ENCODE measurements at places on chromosomes 12 and 14. TPM values are rescaled to one million over a fixed set of nuclear protein-coding genes. Genes with fewer than 3 reads are reported as not detected.

Gene CLEC6A
- not detected for total RNA-seq

Gene RPL10L
- not detected for total RNA-seq

Gene PLEKHH1
- 0.27 TPM for total RNA-seq

Gene SLC17A8
- total RNA-seq = not detected

DNA sequence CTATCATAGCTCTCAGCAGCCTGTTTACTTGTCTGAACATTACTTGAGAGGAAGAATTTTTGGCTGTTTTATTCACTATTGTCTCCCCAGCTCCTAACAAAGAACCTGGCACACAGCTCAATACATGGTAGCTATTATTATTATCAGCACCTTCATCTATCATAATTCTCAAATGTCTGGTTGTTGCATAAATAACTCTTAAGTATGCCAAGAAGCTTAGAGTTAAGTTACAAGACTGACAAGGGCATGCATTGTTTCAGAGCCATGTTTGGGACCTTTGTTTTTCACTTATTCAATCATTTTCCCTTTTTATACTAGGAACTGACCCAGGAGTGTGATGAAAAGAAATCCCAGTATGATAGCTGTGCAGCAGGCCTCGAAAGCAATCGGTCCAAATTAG, 77.5 kb upstream of the ATP2A2 start:
- DNase-seq = no peak

GRCh38 chr12:53782093-53782703, 30.4 kb upstream of the CISTR start:
- no peak for DNase-seq

DNA sequence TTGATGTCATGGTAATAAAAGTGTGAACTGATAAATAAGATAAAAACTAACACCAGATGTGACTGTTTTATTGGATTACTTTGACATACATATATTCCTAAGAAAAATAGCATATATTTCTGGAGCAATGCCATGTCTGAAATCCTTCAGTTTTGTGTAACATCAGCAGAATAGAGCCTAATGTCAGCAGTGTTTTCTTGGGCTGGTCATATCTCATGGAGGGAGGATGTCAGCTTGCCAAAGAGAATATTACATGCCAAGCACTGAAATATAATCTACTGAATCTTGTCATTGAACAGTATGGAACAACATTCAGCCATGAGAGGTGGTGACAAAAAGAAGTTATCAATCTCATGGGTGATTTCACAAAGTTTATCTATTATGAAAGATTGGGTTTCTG, 220.3 kb downstream of the KLHL28 start:
- no peak for DNase-seq

DNA sequence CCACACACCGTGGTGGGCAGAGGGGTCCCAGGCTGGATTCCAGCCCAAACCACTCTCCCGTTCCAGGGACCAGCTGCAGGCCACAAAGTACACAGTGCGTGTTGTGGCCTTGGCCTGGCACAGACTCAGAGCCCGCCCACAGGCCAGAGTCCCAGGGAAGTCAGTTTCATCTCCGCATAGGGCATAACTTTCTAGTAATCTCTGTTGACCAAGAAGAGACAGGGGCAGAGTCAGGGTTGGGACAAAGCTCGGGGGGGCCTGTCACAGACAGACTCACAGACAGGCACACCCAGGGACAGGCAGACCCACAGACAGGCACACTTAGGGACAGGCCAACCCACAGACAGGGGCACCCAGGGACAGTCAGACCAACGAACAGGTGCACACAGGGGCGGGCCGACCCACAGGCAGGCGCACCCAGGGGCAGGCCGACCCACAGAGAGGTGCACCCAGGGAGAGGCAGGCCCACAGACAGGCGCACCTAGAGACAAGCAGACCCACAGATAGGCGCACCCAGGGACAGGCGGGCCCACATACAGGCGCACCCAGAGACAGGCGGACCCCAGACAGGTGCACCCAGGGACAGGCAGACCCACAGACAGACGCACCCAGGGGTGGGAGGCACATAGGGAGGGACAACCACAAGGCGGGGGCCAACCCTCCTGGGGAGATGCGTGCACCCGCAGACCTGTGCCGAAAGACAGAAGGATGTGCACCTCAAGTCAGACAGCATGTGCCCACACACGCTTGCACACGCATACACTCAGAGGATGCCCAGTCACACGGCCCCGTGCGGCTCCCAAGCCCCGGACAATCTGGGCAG, 323.3 kb upstream of the RTL1 start:
- no peak for DNase-seq

DNA sequence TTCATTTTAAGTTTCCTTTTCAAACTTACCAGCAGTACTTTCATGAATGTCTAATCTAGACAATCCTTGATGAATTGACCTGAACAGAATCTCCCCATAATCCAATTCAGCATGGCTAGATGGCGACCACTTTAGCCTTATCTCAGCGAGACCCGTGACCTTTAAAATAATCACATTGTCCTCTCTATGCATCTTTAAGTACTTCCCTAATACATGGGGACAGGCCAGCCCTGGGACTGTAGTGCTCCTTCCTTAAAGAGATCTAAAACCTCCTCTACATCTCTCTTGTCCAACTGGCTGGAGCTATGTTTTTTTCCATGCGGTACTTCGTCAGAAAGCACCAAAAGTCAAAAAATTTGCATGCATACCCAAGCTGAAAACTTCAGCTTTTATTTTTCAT, 746.0 kb downstream of the VRK1 start:
- no peak for DNase-seq

DNA sequence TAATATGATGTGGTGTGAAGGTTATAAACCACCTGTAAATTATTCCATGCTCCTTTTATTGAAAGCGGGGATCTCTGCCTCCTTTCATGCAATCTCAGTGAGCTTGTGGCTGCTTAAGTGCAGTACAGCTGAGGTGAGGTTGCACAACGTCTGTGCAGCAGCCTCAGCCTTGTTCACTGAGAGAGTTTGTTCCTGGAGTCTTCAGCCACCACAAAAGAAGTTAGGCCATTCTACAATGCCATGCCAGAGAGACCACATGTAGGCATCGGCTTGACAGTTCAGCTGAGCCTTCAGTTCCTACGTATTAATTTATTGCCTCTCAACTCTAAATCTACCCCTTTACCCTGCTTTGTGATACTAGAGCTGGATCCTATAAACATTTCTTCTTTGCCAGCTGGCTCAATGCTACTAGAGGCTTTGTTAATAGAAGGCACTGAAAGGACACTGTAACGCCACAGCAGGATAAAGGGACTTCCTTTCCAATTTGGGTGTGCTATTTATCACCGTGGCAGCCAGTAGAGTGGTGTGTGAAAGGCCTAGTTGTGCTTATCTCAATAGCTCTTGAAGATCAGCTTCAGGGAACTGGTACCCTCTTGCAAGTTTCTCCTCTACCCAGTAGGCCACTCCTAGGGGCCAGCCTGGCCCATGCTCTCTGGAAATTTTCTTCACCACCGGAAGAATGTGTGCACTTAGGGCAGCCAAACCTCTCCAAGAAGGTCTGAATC, 337.7 kb downstream of the IPO8 start:
- no peak for DNase-seq

DNA sequence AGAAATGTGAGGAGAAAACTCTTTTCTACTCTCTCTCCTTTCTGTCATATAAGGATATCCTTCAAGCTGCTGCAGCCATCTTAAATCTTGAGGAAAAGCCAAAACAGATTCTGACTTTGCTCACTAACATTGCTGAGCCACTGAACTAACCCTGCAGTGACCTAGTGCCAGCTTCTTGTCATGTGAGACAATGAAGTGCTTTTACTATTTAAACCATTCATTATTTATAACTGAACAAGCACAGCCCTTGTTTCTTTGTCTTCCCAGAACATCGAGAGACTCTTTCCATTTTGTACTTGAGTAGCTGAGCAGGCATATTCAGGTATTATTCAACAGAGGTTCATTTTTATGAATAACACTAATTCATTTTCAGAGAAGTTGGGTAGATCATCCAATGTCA, 455.0 kb upstream of the TMPO start:
- DNase-seq = no peak

DNA sequence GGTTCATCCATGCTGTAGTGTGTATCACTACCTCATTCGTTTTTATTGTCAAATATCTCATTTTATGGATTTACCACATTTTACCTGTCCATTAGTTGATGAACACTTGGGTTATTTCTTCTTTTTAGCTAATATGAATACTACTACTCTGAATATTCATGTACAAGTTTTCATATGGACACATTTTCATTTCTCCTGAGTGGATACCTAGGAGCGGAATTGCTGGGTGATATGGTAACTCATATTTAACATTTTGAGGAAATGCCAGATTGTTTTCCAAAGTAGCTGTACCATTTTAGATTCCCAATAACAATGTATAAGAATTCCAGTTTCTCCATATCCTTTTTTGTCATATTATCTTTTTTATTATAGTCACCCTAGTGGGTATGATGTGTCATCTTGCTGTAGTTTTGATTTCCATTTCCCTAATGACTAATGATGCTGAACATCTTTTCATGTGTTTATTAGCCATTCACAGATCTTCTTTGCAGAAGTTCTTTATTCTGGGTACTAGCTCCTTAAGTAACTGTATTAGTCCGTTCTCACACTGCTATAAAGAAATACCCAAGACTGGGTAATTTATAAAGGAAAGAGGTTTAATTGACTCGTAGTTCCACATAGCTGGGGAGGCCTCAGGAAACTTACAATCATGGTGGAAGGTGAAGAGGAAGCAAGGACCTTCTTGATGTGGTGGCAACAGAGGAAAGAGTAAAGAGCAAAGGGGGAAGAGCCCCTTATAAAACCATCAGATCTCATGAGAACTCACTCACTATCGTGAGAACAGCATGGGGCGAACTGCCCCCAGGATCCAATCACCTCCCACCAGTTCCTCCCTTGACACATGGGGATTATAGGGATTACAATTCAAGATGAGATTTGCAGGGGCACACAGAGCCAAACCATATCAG, 11.9 kb downstream of the NRDE2 start:
- no peak for DNase-seq

DNA sequence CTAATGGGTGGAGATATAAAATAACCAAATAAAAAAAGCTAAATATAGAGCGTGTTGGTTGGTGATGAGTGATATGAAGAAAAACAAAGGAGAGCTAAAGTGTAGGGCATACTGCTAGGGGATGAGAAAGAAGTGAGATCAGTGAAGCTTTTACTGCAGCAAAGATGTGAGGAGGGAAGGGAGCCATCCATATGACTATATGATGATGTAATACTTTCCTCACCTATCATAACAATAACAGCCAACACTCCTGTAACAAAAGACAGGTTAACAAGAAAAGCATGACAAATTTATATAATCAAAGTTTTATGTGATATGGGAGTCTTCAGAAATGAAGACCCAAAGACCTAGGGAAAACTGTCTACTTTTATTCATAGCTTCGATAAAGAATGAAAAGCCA, 57.4 kb upstream of the LRFN5 start:
- no peak for DNase-seq

GRCh38 chr14:80271389-80271788, 60.1 kb upstream of the DIO2 start:
- DNase-seq = no peak

GRCh38 chr12:65926119-65926908, 102.0 kb downstream of the HMGA2 start:
- no peak for DNase-seq

DNA sequence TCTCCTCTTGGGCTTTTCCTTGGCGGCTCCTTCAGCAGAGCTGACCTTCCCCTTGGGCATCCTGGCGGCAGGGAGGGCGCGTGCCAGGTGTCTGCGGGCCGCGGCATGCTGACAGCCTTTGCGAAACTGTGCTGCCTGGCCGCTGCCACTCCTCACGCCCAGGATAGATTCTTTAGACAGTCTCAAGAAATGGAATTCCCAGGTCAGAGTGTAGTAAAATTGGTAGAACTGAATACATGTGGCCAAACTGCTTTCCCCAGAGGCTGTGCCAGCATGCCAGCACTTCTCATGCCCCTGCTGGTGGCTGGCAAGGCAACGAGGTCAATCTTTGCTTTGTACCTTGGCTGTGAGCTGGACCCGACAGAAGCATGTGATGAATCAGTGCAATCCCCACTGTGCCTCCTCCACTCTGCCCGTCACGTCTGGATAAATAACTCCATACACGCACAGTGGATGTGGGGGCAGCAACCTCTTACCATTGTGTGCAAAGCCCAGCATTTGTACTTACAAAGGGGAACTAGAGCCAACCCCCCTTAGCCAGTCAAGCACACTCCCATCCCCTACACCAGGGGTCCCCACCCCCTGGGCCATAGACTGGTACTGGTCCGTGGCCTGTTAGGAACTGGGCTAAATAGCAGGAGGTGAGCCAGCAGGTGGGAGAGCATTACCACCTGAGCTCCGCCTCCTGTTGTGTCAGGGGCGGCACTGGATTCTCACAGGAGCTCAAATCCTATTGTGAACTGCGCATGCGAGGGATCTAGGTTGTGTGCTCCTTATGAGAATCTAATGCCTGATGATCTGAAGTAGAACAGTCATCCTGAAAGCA, 90.9 kb downstream of the ACTN1 start:
- DNase-seq = no peak

DNA sequence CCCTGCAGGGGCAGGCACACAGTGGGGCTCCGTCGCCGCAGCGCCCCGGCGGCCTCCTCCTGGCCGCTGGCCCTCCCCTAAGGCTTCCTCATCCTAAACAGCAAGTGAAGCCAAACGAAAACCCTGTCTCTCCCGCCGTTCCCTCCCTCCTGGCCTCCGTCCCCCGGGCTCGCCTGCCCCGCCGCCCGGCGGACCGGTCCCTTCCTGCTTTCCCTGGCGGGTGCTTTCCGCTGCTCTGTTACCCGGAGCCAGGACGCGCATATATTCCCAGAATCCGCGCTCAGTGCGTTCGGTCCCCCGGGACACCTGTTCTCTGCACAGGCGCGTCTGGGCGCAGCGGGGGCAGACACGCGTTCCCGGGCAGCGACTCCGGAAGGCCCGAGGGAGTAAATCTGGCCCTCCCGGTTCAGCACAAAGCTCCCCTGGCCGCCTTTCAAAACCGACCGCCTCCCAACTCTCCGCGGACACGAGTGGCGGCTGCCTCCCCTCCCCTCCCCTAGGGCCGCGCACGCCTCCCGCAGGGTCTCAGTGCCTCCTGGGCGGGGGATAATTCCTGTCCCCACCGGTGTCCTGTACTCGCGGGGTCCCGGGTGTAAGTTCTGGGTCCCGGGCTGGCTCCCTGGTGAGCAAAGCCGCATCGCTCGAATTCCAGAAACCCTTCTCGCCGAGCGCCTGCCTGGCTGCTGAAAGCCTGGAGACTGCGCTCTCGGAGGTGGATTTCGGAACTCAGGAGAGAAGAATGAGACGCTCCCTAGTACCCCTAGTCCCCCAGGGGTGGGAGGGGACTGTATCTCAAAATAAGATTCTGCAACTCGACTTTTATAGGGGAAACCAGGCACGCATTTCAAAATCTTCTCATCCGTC, 21.4 kb upstream of the CEP170B start:
- DNase-seq = no peak

GRCh38 chr12:120625557-120626419, 14.6 kb upstream of the CABP1 start:
- DNase-seq = no peak

DNA sequence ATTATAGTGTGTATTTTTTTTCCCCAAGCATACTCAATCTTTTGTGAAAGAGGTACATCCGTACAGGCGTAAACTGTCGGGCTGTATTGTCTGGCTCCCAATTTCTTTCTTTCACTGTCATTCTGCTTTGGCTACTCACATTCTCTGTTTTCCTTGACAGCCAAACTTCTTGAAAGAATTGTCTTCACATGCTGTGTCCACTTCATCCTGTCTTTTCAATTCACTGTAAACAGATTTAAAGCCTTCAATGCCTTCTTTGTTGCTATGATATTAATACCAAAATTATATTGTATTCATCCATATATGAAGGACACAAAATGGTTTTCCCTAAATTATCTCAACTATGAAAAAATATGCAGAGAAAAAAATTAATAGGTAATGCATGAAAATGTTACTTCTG, 6.0 kb upstream of the ATP23 start:
- DNase-seq = no peak

GRCh38 chr12:49582850-49583249, 14.9 kb upstream of the MCRS1 start:
- DNase-seq = no peak
